Pancreas (tissue), 10 donors: ENCODE measurements at places on chromosomes 3 and 15. TPM values are rescaled to one million over a fixed set of nuclear protein-coding genes. Genes with fewer than 3 reads are reported as not detected.

IL16 gene
- polyA plus RNA-seq, result 2.2 TPM

CORO2B gene
- polyA plus RNA-seq, result 7.7 TPM

GP9 gene
- not detected for polyA plus RNA-seq

CYP11A1 gene
- polyA plus RNA-seq, result 0.09 TPM

TMC3 gene
- 0.05 TPM for polyA plus RNA-seq

LMAN1L gene
- polyA plus RNA-seq, result not detected

MGLL gene
- 5.9 TPM for polyA plus RNA-seq

KY gene
- 0.04 TPM for polyA plus RNA-seq

SEMA6D gene
- polyA plus RNA-seq, result 8.9 TPM

ACOX2 gene
- 7.9 TPM for polyA plus RNA-seq

- no peak overlapping the region for H3K27ac ChIP-seq
- no peaks in the 10 kb centered on the region for H3K36me3 ChIP-seq
- peaks cover 7% of the 10 kb centered on the region for H3K4me1 ChIP-seq
- H3K27me3 ChIP-seq, result no peaks in the 10 kb centered on the region
These were observed 94.1 kb downstream of the PLSCR2 start for GRCh38 chr3:146375219-146375618.

- no peaks in the 10 kb centered on the region for H3K36me3 ChIP-seq
- no peak for DNase-seq
- H3K4me3 ChIP-seq, result no peak overlapping the region
- no peaks in the 10 kb centered on the region for H3K27me3 ChIP-seq
- H3K4me1 ChIP-seq, result no peaks in the 10 kb centered on the region
These were observed 60.1 kb upstream of the DAZL start for GRCh38 chr3:16665282-16665741.

GRCh38 chr15:29418178-29418577 is 148.6 kb upstream of the NSMCE3 start:
- no peaks in the 10 kb centered on the region for H3K36me3 ChIP-seq
- no peaks in the 10 kb centered on the region for H3K4me1 ChIP-seq

GRCh38 chr15:89072277-89072869 is 15.9 kb upstream of the ABHD2 start:
- no peaks in the 10 kb centered on the region for H3K4me1 ChIP-seq
- H3K4me3 ChIP-seq, result no peak overlapping the region
- no peak overlapping the region for H3K27ac ChIP-seq
- no peak for DNase-seq
- no peaks in the 10 kb centered on the region for H3K27me3 ChIP-seq

DNA sequence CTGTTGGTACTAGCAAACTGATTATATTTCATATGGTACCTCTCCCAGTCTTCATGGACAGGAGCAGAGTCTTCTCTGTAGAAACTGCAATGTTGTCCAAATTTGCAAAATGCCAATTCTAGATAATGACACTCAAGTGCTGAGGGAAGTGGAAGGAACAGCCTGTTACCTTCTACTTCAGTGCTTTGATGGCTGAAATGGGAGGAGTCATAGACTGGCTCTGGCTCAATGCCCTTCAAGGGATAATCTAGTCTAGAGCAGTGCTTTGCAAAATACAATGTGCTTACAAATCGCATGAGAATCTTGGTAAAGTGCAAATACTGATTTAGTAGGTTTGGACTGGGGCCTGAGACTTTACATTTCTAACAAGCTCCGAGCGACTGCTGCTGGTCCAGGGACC is 51.7 kb upstream of the ACP3 start:
- no peak for DNase-seq
- no peaks in the 10 kb centered on the region for H3K36me3 ChIP-seq
- H3K27me3 ChIP-seq, result no peaks in the 10 kb centered on the region
- H3K4me1 ChIP-seq, result no peaks in the 10 kb centered on the region
- H3K27ac ChIP-seq, result no peak overlapping the region
- no peak overlapping the region for H3K4me3 ChIP-seq

- no peaks in the 10 kb centered on the region for H3K4me1 ChIP-seq
- no peak for DNase-seq
- H3K36me3 ChIP-seq, result no peaks in the 10 kb centered on the region
- no peak overlapping the region for H3K27ac ChIP-seq
- no peak overlapping the region for H3K4me3 ChIP-seq
These were observed 77.3 kb downstream of the ABI3BP start for GRCh38 chr3:100915706-100916495.

DNA sequence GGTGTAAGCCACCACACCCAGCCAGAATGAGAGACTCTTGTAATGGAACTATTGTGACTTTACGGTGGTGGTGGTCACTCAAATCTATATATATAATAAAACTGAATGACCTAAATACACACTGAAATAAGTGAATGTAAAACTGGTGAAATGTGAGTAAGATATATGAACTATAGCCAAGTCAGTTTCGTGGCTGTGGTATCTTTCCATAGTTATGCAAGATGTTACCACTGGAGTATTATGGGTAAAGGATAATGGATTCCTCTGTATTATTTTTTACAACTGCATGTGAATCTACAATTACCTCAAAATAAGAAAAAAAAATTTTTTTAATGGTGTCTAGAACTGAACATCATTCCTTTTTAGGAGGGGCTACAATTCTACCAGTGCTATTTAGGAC is 21.9 kb downstream of the PIK3CB start:
- H3K4me1 ChIP-seq, result no peaks in the 10 kb centered on the region
- no peak for DNase-seq
- no peaks in the 10 kb centered on the region for H3K27me3 ChIP-seq
- no peaks in the 10 kb centered on the region for H3K36me3 ChIP-seq

- no peak for DNase-seq
- no peaks in the 10 kb centered on the region for H3K36me3 ChIP-seq
- no peak overlapping the region for H3K4me3 ChIP-seq
These were observed 489.0 kb upstream of the CDIN1 start for GRCh38 chr15:36090286-36090946.

DNA sequence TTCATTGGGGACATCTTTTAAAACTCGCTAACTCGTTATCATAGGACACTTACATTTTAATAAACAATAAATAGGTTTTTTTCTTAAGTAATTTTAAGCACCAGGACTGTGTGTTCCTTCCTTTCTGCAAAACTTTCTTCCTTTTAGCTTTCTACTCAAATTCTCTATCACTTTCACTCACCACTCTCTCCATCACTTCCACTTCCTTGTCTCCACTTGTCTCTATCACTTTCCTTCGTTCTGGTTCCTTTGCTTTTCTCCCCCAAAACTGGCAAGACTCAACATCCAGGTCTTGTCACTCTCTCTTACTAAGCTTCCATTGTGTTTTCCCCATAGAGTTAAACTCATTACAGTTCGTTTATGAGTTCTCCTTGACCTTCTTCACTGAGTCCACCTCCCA is 99.0 kb downstream of the ZPLD1 start:
- no peaks in the 10 kb centered on the region for H3K4me1 ChIP-seq
- DNase-seq, result no peak
- H3K36me3 ChIP-seq, result no peaks in the 10 kb centered on the region
- no peak overlapping the region for H3K27ac ChIP-seq

DNA sequence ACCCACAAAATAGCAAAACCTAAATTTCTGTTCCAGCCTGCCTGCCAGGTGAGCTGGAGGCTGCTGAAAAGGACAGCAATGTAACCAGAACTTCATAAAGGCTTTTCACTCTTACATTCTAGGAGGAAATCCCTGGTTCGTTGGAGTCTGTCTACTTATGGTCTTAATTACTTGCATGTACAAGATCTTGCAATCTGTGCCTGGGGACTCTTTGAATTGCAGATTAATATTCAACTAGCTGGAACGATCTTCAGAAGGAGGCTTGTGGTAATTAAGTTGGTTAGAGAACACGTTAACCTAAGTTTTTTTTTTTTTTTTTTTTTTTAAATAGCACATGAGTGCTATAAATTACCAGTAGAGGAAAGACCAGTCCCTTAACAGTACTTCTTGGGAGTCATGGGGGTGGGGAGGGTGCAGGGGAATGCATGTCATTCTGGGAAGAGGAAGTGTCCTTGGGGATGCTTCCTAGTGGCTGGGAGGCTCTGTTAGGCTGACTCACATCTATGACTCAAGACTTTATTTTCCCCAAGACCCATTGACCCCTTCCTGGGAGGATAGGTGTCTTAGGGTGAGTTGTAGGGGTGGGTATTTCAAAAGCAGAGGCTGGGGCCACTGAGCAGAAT is 139.8 kb downstream of the RAB11A start:
- H3K4me1 ChIP-seq, result no peaks in the 10 kb centered on the region
- DNase-seq, result no peak
- H3K27ac ChIP-seq, result no peak overlapping the region

GRCh38 chr3:149608987-149609386 is 48.8 kb downstream of the WWTR1 start:
- H3K4me1 ChIP-seq, result peaks cover 4% of the 10 kb centered on the region
- DNase-seq, result no peak
- no peak overlapping the region for H3K4me3 ChIP-seq
- no peaks in the 10 kb centered on the region for H3K36me3 ChIP-seq
